ENCODE measurements at places on chromosomes 5 and 9. TPM values are rescaled to one million over a fixed set of nuclear protein-coding genes. Genes with fewer than 3 reads are reported as not detected.

- no peak for DNase-seq
These were observed 295.7 kb downstream of the KCNN2 start for GRCh38 chr5:114657342-114658130.

- no peak for DNase-seq
These were observed 175.8 kb upstream of the FBXL17 start for GRCh38 chr5:108557686-108558085.

DNA sequence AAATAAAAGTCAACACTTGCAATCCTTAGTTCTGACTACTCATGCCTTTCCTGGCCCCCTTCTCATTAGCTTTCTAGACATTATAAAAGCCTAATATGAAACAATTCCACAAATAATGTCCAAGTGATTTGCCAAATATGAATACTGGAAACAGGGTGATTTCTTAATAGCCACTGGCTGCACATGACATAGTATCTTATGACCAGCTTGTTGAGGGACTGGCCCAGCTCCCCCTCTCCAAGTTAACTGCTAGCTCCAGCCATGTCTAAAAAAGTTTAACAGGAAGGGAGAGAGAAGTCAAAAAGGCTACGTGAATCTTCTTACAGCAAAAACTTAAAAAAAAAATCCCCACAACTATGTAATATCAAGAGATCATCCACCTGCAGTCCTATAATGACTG is 1.5 kb downstream of the CERT1 start:
- DNase-seq: peak; percentile 43

GRCh38 chr9:89533411-89534095 is 35.6 kb upstream of the SEMA4D start:
- DNase-seq: no peak

GRCh38 chr9:95783426-95783975 is 92.0 kb upstream of the ERCC6L2 start:
- peak; percentile 77 for DNase-seq

Gene PCDHA9
- total RNA-seq: 1.1 TPM

GRCh38 chr5:97192580-97193354 is 9.7 kb upstream of the RIOK2 start:
- DNase-seq: no peak

DNA sequence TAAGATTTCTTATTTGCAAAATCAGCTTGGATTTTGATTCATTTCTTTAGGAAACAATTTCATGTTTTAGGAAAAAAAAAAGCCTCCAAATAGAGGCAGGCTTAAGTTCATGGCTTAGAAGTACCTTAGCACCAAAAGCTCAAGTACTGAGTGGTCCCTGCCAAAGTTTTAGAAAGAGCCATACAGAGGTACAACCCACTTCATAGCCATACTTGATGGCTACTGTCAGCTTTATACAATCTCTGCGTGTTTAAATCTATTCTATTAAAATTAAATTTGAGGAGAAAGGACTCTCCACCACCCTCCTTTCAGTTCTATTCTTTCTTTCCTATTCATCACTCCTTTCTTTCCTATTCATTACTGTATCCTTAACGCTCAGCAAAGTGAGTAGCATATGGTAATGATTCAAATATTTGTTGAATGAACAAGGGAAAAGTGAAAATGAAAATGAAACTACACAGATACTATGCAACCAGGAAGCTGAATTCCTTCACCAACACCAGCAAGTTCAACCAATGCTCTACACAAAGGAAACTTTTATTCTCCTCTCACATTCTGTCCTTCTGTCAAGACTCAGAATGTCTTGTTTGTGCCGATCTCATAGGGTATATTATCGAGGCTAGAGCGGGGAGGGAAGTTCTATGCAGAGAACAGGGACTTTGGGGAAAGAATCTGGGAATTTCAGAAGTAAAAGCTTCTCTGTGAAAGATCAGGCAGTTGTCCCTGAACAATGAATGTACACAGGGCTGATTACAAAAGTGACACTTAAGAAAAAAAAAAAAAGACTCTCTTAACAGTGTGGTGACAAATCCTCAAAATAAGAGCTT is 138.6 kb upstream of the SPEF2 start:
- peak; percentile 48 for DNase-seq

Gene MVB12B
- 12.8 TPM for total RNA-seq

Gene OBP2B
- total RNA-seq: not detected

DNA sequence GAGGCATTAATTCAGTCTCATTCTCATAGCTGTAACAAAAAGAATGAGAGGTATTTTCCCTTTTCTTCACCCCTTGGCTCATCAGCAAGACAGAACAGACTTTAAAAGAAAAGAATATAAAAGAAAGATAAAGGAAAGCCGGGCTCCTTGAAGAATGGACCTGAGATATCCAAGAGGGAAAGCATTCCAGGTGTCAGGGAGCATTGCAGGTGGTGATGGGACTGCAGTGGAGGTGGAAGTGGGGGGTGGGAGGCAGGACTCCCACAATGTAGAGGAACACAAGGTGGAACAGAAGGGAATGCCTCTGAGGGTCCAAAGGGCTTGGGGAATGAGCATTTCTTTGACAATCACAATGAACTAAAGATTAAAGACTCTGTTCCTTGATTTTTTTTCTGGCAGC is 10.7 kb upstream of the PUM3 start:
- DNase-seq: no peak

Gene CCDC192
- not detected for total RNA-seq

GRCh38 chr5:143102411-143102810 is 301.1 kb downstream of the NR3C1 start:
- DNase-seq: no peak

DNA sequence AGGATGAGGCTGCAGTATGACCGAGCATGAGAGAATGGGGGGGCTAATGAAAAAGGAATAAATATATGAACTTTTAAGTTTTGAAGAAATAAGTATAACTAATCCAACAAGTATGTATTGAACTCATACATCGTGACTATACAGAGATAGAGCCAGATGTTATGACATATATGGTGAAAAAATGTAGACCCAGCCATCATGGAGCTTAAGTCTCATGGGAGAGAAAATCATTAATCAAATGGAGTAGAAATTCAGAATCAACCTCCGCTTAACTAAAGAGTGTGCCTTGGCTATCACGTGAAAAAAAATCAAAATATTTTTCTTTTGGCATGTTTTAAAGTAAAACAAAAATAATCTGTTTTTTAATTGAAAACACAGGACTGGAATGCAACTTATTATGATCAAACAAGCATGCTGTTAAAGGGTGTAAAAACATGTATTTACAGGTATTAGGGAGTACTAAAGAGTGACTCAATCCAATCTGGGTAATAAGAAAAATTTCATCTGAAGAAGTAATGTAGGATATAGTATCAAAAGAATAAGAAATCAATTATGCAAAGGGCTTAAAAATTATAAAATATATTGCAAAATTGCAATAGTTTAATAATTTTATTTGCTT is 868.5 kb upstream of the NUDT12 start:
- no peak for DNase-seq
